ENCODE measurements at places on chromosomes 16 and 17. TPM values are rescaled to one million over a fixed set of nuclear protein-coding genes. Genes with fewer than 3 reads are reported as not detected.

DNA sequence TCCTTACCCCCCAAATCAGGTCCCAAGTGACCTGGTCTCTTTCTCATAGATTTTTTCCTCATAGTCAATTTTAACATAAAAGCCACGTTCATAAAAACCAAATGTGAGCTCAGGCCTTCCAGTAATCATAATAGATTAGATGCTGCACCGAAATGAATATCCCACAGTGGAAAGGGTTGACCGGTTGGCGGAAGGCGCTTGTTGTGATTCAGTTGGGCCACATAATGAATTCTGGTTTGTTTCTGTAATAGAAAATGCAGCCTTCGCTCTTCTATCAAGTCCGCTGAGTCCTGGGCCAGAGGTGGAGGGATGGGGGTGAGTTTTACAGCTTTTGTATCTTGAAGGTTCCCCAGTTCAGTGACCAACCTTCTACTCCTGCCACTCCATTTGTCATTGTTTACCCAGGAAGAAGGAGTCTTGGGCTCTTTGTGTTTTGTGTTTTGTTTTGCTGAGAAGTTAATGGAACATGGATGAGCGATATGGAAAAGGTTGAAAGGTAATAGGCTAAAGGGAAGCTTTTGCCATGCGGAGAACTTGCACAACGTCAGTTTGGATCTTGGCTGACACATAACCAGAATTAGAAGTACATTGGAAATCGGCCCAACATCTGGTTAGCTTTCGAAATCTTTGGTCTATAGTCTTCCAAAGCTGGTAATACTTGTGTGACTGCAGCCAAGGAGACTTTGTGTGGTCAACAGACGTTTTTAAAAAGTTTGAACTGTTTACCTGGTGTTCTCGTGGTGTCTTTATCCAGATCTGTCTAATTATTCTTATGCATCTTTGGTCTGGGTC lies 89.5 kb downstream of the CLEC16A start:
- no peak for DNase-seq

DNA sequence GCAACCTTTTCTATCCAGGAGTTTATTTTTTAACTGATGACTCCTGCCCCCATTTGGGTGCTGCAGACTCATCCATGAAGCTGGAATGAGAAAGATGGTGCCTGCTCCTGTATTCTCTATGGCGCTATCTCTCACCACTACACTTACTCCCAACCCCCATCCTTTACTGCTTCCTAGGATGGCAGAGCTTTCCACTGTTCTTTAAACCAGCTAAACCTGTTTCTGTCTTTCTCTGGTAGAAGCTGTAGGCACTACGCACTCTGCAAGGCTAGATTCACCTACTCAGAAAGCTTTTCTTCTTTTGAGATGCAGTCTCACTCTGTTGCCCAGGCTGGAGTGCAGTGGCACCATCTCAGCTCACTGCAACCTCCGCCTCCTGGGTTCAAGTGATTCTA lies 47.0 kb downstream of the ADAMTS18 start:
- no peak for DNase-seq

- DNase-seq, result peak; percentile 81
Measured at GRCh38 chr17:77542551-77543490, 402.1 kb downstream of the SEC14L1 start.

DNA sequence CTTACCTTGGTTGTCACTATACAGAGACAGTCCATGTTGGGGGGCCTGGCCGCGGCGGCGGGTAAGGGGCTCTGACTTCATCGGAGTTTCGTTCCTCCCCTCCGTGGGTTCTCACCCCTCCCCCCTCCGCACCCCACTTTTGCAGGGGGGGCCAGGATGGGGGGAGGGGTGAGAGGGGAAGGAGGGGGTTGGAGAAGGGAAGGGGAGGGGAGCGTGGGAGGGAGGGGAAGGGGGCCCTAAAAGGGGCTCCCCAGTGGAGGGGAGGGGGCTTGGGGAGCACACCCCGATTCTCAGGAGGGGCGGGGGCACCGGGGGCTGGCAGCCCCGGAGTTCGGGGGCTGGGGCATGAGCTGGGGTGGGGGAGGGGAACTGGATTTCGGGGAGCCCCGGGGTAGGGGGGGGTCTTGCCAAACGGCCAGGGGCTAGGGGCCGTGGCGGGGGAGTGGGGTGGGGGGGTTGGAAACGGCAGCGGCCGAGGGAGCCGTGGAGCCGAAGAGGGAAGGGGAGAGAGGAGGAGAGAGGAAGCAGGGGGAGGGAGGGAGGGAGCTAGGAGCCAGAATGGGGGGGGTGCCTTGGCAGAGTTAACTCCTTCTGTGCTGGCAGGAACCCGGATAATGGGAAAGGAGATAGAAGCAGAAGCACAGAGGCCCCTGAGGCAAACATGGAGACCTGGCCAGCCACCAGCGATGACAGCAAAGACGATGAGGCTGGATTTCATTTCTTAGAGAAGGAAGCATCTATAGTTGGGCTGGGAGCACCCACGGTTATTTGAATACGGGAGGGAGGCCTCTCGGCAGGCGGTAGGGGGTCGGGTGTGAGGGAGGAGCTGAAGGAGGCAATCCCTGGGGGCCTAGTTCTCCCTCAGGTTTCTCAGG lies 2.3 kb downstream of the DLG4 start:
- peak; percentile 47 for DNase-seq

- no peak for DNase-seq
Measured at GRCh38 chr17:49699966-49700575, 7.7 kb downstream of the SLC35B1 start.

DNA sequence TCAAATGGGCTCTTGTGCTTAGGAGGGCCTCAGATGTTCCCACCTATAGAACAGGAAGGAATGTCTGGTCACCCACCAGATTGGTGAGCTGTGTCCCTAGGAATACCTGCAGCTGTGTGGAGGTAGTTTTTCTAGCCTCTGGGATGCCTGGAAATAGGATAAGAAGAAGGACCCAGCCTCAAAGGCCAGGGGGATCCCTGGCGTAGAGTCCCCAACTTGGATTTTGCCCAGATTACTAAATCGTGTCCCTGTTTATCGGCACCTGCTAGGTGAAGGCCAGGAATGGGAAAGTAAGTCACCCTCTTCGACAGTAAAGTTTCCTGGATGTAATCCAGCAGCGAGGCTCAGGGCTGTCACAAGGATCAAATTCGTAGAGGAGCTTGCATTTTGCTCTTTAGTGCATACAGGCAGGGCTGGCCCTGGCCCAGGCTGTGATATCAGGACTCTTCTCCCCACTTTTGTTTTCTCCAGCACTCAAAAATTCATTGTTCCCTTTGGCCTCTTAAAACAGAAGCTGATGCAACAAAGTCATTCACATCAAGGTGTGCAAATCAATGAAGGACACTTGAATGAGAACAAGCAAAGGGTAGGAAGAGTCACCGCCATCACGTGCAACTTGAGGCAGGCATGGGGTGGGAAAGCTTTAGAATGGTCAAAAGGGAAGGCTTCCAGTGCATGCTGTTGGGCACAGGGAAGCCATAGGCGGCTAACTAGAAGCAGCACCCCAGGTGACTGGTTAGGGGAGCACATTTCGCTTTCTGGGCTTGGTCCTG lies 7.5 kb downstream of the SLC13A2 start:
- DNase-seq, result no peak

DNA sequence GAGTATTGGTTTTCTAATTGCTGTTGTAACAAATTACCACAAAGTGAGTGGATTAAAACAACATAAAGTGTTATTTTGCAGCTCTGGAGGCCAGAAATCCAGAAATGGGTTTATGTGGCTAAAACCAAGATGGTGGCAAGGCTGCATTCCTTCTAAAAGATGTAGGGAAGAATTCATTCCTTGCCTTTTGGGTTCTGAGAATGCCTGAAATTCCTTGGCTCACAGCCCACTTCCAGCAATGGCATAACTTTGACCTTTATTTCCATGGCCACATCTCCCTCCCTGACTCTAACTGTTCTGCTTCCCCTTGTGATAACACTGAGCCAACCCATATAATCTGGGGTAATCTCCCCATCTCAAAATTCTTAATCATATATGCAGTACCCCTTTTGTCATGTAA lies 269.6 kb upstream of the RPL38 start:
- no peak for DNase-seq

DNA sequence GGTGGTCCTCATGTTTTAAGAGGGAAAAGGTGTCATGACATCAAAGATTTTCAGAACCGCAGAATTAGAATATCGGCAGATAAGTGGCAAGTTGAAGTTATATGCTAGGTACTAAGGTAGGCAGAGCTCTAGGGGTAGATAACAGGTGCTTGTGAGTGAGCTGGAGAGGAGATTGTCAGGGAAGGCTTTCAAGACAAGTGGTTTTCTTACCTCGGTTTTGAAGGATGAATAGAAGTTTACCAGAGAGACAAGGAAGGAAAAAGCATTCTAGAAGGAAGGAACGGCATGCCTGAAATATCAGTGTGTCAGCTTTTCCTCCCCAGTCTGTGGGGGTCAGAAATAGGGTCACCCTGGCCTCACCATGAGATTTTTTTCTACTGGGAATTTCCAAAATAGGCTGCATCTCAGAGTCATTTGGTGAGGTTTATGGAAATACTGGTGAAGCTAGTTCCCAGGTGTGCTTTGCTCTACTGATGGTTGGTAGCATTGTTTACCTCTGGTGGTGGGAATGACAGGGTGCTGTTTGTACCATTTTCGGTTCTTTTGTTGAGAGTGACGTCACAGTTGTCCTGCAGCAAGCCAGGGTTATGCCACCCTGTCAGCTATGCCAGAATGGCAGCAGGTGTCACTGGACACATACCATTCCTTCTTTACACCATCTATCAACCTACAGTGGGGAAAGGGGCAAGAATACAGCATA lies 112.5 kb downstream of the MSI2 start:
- no peak for DNase-seq

DNA sequence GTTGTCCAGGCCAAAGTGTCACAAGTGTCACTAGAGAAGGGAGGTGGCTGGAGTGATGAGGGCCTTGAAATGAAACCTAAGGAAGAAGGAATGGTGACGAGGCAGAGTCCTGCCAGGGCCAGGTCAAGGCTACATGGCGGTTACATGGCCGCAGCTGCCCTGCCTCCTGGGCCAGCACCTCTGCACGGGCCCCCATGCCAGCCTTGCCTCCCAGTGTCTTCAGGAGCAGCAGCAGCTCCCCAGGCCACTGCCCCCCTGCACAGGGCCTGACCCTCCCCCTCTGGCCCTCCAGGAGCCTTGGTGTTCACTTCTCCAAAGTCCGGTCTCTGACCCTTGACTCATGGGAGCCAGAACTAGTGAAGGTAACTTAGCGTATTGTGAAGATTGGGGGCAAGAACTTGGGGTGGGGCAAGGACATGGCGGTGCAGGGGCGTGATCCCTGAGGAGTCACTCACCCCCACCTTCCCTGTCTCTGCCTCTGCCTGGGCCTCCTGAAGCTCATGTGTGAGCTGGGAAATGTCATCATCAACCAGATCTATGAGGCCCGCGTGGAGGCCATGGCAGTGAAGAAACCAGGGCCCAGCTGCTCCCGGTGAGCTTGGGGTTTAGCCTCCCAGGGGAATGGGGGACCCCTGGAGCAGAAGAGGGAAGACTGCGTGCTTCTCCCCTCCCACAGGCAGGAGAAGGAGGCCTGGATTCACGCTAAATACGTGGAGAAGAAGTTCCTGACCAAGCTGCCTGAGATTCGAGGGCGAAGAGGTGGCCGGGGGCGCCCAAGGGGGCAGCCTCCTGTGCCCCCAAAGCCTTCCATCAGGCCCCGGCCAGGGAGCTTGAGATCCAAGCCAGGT lies 4.1 kb upstream of the KCTD11 start:
- DNase-seq, result no peak

DNA sequence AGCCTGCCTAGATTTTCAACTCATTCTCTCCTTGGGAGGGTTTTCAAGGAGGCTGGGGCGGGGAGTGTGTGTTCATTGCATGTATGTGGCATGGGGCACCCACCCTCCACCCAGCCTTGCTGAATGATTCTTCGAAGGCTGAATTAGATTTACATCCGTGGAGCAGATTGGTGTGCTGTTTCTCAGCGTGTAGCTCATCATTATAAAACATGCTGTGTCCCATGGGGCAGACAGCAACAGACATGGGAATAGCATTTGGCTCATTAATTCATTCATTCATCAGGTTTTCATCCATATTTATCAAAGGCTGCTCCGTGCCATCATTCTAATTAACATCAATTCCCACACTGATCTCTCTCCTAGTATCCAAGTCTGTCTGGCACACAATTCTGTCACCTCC lies 10.6 kb upstream of the CD300A start:
- no peak for DNase-seq

DNA sequence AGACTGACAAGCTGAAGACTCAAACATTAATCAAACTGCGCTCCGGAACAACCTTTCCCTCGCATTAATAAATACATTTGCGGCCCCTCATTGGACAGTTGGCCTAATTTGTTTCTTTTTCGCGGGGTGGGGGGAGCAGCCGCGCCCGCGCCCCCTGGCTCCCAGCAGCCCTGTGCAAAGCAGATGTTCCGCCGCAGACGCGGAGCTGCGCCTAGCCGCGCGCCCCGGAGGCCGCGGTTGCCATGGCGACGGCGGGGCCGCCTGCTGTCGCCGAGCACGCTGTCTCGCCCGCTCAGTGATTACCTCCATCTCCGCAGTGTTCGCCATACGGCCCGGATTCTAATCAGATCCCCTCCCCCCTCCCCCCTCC lies 25.5 kb downstream of the COPZ2 start:
- peak; percentile 40 for DNase-seq

DNA sequence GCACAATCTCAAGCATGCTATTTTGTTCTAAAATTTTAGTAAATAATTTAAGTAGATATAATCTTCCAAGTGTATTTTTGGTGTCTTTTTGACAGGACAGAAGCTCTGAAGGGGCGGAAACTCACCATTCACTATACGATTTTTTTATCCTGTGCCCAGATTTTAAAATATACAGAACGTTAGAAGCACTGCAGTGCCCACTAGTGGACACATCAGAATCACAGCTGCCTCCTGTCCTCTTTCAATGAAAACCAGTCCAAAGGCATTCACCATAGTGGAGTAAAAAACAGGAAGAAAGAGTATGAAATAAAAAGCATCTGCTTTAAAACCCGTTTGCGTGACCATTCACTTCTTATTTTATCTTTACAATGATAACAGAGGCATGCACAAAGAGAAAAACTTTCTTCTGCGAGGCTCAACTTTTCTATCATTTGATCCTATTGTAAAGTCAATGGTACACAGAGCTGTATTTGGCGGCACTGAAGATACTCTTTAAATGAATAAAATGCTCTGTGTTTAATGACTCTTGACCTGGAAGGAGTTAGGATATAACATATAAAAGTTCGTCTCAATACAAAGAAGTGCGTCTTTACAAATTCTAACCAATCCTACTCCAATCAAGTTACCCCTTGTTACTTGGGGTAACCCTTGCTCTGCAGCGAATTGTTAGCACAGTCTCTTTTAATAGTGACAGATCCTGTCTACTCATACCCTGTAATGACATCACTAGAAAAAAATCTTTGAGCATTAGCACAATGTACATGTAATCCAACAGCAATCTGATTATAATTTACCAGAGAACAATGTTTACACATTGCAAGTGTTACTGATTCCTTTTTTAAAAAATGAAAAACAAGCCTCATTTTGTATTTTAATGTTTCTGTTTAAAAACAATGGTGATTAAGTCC lies 339.8 kb upstream of the PSMD7 start:
- no peak for DNase-seq

- no peak for DNase-seq
Measured at GRCh38 chr16:85454171-85454872, 158.8 kb upstream of the GSE1 start.

SOCS1 gene
- 74.7 TPM for total RNA-seq

CD300A gene
- 295 TPM for total RNA-seq

CRYBA1 gene
- not detected for total RNA-seq

KCNH4 gene
- 0.20 TPM for total RNA-seq

EPN3 gene
- not detected for total RNA-seq

PTX4 gene
- total RNA-seq, result 0.31 TPM

ADAP2 gene
- 2.9 TPM for total RNA-seq

KLHL10 gene
- not detected for total RNA-seq

CCL15 gene
- total RNA-seq, result not detected

NECAB2 gene
- 0.75 TPM for total RNA-seq

P2RX1 gene
- total RNA-seq, result 15.3 TPM

NUDT21 gene
- total RNA-seq, result 78.1 TPM

All from natural killer cell (primary cell).